ENCODE measurements at places on chromosomes 7 and 10.

- no peak for DNase-seq
Observed at GRCh38 chr10:131584287-131584686, 272.8 kb upstream of the TCERG1L start.

DNA sequence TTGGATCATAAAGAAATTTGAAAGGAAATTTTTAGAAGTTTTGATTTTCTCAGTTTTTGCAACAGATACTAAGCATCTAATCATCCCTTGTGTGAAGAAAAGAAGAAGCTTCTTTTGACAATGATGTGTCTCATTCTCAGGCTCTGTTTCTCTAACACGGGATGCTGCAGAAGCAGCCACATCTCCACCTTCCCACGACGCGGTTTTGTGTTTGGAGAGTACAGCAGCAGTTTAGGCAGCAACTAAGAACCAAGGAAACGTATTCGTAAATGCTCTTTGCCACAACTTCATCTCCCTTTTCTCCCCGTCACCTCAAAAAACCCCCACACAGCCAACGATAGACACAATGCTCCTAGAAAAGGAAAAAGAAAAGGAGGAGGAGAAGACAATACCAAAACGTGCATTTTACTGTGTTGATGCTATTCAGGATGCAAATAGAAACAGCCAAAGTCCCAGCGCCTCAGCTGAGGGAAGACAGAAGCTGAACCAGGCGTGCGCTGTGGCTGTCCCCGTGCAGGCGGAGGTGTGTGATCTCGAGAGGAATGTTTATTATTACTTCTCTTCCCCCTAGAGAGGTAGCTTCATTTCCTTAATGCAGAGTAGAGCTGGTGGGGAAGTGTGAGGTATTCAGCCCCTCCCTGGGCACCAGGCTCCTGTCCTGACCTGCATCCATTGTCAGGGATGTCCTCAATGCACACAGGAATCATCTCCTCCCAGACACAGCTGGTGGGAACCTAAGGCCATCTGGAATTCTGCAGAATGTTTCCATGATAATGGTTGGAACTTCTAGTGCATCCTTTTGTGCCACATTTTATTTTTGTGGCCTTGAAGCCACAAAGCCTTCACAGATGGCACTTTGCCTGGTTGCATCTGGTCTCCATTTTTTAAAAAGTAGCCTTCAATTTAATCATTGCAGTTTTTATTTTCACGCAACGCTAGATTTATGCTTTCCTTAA lies 174.6 kb upstream of the KLF6 start:
- no peak for DNase-seq

DNA sequence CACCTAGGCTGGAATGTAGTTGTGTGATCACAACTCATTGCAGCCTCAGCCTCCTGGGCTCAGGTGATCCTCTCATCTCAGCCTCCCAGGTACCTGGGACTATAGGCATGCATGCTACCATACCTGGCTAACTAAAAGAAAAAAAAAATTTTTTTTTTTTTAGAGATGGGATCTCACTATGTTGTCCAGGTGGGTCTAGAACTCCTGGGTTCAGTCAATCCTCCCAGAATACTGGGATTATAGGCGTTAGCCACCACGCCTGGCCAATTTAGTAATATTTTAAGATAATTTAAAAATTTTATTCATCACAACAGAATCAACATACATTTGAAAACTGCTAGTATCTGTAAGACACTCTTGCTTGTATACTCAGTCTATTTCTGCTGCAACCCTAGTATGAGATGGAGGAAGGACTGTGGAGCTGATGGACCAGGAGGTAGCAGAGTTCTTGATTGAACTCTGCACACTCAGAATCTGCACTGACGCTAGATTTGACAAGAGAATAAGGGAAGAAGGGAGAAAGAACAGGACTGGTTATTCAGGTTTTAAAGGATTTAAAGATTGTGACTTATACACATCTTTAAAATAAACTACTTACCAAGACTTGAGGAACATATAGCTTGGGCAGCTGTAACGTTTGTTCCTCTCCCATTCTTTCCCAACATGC lies 57.6 kb downstream of the VCL start:
- DNase-seq, result no peak

- DNase-seq, result no peak
Observed at GRCh38 chr7:123975084-123975483, 50.0 kb downstream of the SPAM1 start.

DNA sequence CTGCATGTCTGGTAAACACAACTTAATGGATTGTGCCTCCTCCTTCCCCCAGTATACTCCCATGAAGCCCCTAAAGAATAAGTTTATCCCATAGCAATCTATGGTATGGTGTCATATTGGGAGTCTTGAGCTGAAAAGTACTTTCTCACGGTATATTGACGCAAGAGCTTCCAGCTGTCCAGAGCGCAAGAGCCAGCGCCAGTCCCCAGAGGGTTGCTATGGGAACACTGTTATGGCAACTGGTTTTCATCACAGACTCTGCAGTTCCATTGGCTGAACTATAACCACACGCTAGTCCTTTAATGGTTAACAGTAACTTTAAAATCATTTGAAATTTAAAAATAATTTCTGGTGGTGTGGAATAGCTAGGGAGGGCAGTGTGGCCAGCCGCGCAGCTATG lies 46.9 kb downstream of the PRPF18 start:
- DNase-seq, result no peak

GRCh38 chr10:14736600-14737081 lies 38.1 kb downstream of the FAM107B start:
- DNase-seq, result no peak

DNA sequence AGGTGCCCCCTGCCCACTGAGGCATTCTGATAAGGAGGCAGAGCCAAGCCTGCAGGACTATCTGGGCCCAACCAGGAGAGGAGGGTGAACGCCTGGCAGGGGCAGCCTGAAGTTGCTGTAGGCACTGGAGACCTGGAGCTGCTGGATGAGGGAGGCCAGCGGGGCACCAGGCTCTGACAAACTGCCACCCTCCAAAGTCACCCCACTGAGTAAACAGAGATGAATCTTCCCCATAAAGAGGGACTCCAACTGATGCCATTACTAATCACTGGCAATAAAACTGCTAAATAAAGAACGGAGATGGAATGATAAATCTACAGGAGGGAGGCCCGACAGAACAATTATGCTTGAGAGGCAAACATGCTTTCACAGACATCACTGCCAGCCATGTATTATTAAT lies 44.2 kb downstream of the DRGX start:
- no peak for DNase-seq
